ENCODE measurements at places on chromosomes 16 and 17.

DNA sequence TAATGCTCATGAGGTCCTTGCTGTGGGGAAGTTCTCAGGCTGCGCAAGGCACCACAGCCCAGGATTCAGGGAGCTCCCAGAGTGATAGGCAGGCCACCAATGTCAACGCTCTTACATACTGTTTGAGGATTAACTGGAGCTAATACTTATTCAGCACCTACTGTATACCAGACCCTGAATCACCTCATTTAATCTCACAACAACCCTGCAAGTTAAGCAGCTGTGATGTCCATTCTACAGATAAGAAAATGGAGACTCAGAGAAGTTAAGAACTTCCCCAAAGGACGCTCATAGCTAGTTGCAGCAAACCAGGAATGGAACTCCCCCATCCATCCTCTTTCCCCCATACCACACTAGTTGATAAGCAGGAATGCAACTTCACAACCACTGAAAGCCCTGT lies 25.5 kb upstream of the CCR7 start:
- no peak for DNase-seq

GRCh38 chr16:21036471-21036870 lies 114.2 kb downstream of the DNAH3 start:
- DNase-seq: no peak

DNA sequence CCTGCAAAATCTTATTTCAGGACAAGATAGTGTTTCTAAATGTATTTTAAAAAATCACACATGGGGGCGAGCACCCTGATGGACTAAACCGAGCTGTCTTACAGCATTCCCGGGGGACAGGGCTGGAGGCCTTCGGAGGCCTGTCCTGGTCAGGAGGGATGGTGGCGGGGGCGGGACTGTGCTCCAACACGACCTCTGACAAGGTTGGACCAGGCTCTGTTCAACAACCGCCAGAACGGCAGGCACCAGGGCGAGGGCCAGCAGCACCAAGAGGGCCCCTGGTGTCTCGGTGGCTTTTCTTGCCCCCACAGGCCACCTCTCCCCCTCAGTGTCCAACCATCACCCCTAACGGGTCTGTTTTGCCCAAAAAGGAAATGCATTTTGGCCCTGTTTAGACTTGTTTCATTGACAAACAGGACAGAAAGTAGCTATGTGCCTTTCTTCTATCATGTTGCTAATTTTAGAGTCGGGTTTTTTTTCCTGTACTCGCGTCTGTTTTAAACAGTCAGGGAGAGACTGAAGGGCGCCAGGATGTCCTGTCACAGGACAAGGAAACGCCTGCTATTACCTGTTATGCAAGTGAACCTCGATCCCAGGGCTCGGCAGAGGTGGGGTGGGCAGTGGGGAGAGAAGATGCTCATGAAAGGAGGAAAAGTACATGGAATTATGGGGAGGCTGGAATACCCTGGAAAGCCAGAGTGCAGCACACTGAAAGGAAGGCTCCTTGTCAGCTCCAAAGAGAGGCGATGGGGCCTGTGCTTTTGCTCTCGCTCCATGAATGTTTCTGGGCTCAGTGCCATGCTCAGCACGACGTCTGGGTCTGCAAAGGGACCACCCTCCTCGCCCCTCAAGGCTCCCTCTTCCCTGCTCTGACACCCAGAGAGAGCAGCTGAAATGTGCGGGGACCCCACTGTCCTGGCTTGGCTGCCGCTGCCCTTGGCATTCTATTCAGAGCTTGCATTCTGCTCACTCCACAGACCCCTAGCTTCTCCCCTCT lies 11.9 kb downstream of the TMEM204 start:
- no peak for DNase-seq

DNA sequence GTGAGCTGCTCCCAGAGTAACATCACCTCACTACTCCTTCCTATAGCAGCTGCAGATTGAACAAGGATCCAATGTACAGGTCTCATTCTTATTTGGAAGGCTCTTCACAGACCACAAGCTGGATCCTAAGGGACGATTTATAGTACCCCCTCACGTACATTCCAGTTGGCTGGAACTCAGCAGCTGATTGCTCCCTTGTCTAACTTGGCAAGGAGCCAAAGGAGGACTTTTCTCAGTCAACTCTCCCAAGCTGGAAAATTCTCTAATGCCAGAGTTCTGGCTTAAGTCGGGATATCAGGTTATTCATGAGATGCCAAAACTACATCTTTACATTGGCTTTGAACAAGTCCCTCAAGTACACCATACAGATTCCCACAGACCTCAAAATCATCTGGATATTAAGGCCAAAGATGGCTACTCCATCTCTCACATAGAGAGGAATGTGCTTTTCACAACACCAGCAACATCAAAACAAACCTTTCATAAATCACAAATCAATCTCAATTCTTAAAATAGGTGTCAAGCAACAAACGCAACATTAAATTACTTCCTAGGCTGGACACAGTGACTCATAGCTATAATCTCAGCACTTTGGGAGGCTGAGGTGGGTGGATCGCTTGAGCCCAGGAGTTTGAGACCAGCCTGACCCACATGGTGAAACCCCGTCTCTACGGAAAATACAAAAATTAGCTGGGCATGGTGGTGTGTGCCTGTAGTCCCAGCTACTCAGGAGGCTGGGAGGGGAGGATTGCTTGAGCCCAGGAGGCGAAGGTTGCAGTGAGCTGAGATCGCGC lies 39.3 kb downstream of the SMG6 start:
- DNase-seq: no peak

GRCh38 chr16:14155572-14156190 lies 84.6 kb downstream of the MRTFB start:
- no peak for DNase-seq

DNA sequence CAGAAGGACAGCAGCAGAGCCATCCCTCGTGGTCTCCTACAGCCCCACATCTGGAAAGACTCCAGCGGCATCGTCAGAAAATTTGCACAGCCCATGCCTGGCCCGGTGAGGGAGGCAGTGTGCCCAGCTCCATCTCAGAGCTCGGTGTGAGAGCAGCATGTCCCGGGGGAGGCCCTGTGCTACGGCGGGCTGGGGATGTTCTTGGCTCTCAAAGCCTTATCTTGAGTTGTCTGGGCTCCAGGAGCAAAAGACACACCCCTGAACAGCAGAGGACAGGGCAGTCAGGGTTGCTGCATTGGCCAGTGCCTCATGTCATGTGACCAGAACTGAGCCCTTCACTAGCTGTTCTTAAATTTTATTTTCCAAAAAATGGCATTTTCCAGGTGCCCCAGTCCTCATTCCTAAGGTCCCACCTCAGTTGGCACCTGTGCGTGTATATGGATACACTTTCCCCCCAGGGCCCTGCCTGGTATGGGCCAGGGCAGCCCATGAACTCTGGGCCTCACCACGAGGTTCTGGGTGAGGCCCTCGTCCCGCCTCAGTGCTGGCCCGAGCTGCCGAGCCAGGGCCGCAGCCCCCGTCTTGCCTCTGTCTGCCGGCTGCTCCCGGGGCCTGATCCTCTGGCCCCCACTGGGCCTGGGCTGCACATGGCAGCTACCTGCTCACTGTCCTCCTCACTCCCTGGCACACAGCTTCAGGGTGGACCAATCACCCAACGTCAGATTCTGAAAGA lies 3.0 kb downstream of the NUDT16L1 start:
- DNase-seq: no peak

DNA sequence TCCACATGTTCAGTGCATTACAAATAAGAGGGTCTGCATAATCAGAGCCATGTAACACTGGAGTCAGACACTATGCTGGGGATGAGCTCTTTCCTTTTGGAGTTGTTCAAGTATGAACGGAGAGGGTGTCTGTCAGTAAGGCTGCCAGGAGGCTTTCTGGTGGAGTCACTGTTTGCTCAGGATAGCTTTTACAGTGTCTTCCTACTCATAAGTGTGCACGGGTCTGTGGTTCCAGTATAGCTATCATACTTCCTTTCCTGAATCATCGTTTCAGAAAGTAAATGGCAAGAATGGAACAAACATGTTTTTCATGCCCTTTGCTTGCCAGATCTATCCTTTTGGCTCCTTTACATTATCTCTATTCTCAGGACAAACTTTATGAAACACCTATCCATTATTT lies 152.7 kb upstream of the CDH11 start:
- DNase-seq: peak; percentile 7

DNA sequence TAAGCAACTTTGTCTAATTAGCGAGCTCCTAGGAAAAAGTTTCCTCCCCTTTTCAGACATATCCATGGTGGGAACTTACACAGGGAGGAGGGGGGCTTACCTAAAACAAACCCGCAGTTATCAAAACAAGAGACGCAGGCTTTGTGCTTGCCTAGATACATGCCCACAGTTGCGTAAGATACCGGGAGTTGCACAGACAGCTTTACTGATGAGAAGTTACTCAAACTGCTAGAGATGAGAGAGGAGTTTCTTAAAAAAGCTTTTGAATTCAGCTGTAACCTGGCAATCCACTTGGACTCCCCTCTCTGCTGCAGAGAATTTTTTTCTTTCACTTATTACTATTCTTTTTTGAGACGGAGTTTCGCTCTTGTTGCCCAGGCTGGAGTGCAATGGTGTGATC lies 6.8 kb upstream of the ZP2 start:
- no peak for DNase-seq

GRCh38 chr16:58020628-58021521 lies 4.7 kb upstream of the MMP15 start:
- DNase-seq: no peak

GRCh38 chr16:72847187-72848027 lies 200.5 kb downstream of the ZFHX3 start:
- DNase-seq: no peak

DNA sequence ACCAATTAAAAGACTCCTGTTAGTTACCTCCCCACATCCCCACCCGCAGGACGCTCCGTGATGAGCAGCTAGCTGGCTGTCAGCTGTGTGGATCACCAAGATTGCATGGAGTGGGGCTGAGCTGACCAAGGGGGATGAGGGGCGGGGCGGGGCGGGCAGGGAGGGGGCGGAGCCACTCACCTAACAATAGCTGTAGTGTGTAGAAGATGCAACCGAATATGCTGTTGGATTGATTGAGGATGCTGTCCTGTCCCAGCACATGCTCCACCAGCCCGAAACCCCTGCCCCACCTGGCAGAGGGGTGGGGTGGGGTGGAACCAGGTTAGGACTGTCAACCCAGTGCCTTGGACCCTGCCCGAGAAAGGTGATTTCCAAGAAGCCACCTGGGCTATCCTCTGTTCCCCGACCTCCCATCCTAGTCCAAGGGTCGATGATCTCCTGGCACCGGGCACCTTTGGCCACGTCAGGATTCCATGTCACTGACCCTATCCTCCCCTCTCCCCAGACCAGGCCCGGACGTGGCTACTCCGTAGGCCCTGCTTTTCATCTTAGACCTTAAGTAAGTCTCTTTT lies 1.4 kb downstream of the VKORC1 start:
- no peak for DNase-seq

- peak; percentile 59 for DNase-seq
Observed at GRCh38 chr16:84228256-84228838, 11.5 kb downstream of the KCNG4 start.

DNA sequence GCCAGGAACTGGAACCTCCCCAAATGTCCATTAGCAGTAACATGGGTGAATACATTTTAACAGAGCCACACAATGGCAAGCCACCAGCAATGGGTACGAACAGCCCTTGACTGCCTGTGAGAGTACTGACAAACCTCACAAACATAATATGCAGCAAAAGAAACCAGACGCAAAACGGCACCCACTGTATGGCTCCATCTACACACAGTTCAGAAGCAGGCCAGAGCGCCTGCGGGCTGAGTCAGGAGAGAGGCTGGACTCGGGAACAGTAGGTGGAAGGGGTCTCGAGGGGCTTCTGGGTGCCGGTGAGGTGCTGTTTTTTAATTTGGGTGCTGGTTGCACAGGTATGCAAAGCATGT lies 77.4 kb upstream of the TOB1 start:
- DNase-seq: no peak

- no peak for DNase-seq
Observed at GRCh38 chr17:6548578-6549330, 7.6 kb downstream of the PITPNM3 start.

DNA sequence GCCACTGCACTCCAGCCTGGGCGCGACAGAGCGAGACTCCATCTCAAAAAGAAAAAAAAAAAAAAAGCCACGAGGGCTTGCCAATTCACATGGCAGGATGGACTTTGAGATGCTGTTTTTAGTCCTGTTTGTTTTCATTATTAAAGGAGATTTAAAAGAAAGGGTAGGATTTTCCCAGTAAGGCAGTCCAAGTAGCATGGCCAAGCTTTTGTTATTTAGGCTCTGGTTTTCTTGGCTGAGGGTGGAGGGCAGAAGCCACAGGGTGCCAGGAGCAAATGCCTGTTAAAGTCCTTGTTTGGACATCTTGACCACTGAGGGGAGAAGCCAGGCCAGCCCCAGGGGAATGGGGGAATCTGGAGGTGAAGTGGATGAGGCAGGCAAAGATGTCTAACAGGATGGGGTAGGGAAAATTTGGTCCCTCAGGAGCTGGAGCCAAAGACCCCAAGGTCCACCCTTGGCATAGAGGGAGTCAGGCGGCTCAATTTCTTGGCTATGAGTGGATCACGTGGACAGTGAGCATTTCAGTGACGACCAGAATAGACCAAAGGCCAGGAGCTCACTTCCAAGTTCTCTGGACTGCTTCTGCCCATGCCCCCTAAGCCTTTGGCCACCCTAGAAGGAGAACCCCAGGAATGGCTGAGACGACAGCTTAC lies 20.8 kb upstream of the PLLP start:
- DNase-seq: no peak

DNA sequence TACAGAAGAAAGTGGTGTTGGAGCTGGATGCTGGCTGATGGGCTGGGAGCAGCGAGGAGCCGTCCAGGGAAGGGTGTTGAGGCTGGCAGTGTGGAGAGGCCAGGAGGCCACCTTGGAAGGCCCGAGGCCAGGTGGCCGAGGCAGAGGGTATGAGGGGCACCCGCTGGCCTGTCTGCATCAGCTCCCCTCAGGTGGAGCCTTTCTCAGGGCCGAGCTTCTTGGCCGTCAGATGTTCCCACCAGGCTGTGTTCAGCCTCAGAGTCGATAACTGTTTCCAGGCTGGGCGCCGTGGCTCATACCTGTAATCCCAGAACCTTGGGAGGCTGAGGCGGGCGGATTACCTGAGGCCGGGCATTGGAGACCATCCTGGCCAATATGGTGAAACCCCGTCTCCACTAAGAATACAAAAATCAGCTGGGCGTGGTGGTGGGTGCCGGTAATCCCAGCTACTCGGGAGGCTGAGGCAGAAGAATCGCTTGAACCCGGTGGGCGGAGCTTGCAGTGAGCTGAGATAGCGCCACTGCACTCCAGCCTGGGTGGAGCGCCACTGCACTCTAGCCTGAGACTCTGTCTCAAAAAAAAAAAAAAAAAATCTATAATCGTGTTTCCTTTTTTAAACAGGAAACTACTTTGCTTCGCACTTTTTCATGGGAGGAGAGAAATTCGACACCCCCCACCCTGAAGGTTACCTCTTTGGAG lies 25.3 kb downstream of the MGRN1 start:
- DNase-seq: no peak
